Stimulated activated CD8-positive, alpha-beta memory T cell treated with anti-CD3 and anti-CD28 coated beads, Interleukin-12 subunit alpha, Interleukin-12 subunit beta, amount 100 ng/mL, for 4 hours (primary cell): ENCODE measurements at places on chromosomes 7 and 10.

- no peak for DNase-seq
Measured at GRCh38 chr10:24008164-24009091, 200.5 kb upstream of the KIAA1217 start.

DNA sequence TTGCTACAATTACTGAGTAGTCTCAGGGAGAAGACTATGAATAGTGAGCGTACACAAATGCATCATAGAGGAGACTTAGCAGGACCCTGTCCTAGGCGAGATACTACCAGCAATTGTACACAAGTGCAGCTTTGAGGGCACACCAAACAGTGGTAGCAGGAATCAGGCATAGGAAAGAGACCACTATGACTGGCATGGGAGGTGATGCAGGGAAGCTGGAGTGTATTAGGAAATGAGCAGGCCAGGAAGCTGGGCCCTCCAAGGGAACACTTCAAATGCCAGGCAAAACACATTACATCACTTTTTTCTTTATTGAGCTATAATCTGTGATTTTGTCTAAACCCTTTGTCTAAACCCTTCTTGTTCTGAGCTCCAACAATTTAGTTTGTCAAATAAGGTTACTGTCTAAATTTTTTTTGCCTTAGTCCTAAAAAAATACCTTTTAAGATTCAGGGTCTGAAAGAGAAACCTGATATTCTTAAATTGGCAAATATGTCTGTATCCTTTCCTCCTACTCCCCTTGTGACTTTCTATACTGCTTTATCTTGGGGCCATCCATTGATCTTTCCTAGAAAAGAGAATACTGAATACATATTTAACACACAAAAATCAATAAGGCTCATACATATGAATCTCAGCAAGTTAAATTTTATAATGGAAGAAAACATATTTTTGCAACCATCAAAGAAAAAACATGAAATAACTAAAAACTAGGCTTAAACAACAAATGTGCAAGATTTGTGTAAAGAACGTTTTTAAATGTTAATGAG lies 193.8 kb upstream of the PHYHIPL start:
- no peak for DNase-seq

DNA sequence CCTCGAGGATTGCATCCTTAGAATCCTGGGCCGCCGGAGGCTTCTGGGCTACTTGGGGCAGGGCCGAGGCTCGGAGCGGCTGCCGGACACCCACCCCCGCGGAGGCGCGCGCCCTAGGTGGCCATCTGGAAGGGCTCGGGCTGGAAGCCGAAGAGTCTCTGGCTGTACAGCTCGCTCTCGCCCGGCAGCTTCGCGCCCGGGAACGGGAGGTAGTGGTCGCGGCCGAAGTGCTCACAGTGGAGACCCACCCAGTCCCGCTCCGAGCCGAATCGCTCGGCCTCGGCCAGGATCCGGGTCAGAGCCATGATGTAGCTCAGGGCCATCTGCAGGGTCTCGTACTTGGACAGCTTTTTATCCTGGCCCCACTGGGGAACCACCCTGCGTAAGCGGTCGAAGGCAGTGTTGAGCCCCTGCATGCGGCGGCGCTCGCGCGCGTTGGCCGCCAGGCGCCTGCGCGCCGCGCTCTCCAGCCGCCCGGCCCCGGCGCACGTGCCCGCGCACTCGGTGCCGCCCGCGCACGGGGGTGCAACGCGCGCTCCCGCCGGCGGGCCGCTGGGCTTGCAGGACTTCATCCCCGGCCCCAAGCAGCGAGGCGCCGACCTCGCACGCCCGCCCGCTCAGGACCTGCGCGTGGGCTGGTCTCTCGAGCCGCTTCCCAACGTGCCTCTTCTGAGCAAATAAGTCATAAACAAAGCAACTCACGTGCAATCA lies 652 bp downstream of the ATOH7 start:
- peak; percentile 1 for DNase-seq

- DNase-seq: no peak
Measured at GRCh38 chr7:134798155-134798554, 18.7 kb downstream of the CALD1 start.

DNA sequence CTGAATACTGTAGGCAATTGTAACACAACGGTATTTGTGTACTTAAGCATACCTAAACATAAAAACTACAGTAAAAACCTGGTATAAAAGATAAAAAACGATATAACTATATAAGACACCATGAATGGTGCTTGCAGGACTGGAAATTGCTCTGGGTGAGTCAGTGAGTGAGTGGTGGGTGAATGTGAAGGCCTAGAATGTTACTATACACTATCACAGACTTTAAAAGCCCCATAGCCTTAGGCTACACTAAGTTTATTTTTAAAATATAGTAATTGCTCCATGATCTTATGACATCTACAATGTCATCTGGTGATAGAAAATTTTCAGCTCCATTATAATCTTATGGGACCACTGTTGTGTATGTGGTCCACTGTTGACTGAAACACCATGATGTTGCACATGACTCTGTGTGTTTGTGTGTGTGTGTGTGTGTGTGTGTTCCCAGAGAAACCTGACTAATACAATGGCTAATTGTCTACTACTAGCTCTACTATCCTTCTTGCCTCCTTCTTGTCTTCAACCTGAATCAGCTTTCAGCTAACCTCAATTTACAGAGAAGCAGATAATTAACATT lies 27.6 kb upstream of the PRPF18 start:
- no peak for DNase-seq

DNA sequence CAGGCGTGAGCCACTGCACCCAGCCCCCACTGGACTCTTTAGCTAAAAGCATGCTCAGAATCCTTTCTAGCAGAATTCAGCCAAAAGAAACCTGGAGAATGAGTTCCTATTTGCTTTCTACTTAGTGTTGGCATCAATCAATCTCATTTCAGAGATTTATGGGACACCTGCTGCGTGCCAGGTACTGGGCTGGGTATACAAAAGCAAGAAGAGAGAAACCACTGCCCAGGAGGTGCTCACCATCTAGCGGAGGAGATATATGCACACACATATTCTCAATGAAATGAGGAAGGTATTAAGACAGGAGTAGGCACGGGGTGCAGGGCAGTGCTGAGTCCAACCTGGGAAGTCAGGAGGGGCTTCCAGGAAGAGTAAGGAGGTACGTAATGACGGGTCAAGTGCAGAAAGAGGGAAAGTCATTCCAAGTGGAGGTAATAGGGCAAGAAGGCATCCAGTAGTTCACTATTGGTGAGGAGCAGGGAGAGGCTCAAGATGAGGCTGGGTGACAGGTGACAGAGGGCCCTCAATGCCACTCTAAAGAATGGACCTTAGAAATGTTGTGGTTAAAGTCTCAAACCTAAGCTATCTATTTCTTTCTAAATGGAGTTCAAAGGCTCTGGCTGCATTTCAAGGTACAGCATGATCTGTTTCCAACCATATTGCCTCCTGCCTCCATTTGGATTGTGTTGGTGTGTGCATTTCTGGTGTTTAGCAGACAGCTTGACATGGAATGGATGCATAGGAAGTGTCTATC lies 22.1 kb downstream of the ABLIM1 start:
- DNase-seq: no peak

DNA sequence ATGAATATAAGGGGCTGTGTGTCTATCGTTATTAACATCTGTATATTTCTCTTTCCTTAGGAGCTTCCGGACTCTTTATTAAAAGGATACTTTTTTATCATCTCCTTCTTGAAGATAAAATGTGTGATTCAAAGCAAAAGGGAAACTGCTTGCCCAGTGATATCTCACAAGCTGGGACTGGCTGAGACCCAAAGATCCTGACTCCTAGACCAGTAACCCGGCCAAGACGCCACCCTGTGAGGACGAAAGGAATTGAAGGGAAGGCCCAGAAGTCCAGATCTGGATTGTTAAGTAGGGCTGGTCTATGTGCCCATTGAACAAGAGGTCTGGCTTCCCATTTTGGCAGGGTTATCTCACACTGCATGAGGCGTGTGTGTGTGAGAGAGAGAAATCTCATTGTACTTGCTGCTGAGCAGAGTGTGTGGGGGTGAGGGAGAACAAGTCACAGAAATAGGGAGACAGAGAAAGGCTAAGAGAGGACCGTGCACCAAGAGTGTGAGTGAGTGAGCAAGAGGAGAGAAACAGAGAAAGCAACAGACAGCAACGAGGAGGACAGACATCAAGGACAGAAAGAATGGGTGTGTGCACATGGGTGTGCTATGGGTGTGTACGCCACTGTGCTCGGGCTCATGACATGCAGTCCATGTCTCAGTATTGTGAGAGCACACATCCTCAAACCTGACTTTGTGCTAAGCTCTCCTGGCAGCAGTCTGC lies 75.4 kb downstream of the PLXNA4 start:
- no peak for DNase-seq

DNA sequence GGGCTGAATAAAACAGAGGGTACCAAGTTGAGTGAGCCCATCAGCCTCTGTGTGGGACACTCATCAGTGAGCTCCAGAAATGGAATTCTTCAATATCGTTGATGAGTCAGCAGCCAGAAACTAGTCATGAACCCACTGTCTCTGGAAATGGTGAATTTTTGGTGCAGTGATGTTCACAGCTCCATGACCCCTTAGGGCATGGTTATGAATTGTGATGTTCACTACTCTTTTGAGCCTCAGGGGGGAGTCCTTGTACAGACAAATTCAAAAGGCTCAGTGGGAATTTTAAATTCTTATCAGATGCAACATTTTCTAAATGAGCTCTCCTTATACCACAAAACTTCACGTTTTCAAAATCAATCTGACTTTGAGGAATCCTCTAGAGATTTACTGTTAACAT lies 335.7 kb downstream of the PHTF2 start:
- no peak for DNase-seq

- DNase-seq: no peak
Measured at GRCh38 chr7:128829391-128830166, 627 bp upstream of the FLNC start.

DNA sequence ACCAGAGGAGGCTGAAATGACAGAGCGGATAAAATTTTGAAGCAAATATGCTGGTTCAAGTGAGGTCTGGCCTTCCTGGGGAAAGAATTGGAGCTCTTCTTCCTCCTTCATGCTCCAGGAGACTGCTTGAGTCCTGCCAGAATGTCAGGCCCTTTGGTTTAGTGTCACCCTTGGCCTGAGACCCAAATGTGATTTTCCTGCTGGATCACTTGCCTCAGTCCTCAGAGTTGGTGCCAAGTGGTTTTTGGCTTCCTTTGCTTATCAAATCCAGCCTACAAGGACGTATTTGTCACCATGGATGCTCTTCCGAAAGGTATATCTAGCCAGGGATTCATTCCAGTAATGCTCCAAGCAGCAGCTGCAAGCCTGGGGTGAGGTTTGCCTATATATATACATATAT lies 118.4 kb downstream of the PLPP4 start:
- no peak for DNase-seq

GRCh38 chr7:156969972-156970420 lies 20.5 kb downstream of the NOM1 start:
- no peak for DNase-seq

DNA sequence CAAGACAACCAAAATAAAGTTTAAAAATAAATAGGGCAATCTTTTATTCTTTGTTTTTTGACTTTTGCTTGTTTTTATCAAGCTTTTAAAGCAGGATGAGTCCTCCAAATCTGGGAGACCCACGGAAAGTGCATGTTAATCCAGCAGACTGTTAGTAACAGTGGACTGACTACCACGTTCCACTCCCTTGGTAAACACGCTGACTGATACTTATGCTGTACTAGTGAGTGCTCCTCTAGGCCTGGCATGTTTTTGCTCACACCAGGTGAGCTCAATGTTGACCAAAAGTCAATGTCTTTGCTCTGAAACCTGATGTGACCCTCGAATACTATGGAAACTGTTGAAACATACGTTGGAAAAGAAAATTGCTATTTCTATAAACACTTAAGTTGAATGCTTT lies 88.4 kb downstream of the KIAA1549 start:
- no peak for DNase-seq

DNA sequence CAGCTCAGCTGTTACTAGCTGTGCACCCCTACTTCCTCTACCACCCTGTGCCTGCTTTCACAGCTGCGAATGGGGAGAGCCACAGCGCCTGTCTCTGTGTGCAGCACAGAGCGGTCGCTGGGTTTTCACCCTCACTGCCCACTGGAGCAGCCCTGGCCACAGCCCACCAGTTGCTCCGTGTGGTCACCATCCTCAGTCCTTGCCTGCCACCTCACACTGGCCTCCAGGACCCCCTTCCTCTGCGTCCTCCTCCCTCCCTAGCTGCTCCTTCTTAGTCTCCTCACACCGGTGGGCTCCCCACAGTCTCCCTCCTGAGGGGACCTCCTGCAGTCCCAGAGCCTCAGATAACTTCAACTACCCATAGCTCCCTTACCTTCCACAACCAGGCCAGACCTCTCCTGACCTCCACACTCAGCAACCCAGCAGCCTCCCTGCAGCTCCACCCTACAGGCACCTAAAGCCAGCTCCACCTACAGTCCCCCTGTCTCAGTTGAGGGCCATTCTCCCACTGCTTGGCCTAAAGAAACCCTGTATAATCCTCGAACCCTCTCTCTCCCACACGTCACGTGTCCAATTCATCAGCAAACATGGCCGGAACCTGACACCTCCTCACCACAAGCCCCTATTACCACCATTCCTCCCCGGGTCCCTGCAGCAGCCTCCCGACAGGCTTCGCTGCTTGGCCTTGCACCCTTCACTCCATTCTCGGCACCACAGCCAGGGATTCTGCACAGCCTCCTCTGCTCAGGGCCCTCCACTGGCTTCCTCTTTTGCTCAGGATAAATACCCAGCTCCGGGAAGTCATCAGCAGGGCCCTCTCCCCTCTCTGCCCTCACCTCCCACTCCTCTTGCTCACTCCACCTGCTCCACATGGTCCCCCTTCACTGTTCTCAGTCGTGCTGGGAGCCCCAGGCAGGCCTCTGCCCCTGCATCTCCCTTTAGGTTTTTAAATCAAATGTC lies 28.1 kb downstream of the PLAC9 start:
- no peak for DNase-seq

DNA sequence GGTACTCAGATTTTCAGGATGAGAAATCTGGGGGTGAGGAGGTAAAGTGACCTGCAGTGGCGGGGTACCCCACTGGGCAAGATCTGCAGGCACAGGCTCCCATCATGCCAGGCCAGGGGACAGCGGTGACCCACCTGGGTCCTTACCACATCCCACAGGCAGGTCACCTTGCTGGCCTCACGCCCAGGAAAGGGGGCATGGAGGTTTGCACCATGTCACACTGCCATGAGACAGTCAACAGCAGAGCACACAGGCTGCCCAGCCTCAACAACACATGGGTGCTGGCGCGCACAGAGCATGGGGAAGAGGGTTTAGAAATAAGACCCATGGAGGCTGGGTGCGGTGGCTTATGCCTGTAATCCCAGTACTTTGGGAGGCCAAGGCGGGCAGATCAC lies 914 bp downstream of the PKD1L1 start:
- DNase-seq: no peak

- no peak for DNase-seq
Measured at GRCh38 chr10:74238031-74238431, 87.0 kb downstream of the ADK start.

- no peak for DNase-seq
Measured at GRCh38 chr7:16063716-16064675, 357.3 kb downstream of the CRPPA start.

- DNase-seq: no peak
Measured at GRCh38 chr10:95260397-95260881, 30.4 kb downstream of the PDLIM1 start.

- DNase-seq: no peak
Measured at GRCh38 chr10:3877211-3878000, 92.4 kb upstream of the KLF6 start.
